ENCODE measurements at places on chromosomes 2 and 18.

- DNase-seq: no peak
Measured at GRCh38 chr18:74951165-74951760, 257.7 kb downstream of the PTGR3 start.

- no peak for DNase-seq
Measured at GRCh38 chr2:66030553-66030952, 404.4 kb upstream of the MEIS1 start.

- DNase-seq: no peak
Measured at GRCh38 chr18:70653671-70654070, 364.8 kb downstream of the SOCS6 start.

- no peak for DNase-seq
Measured at GRCh38 chr2:26347286-26347865, 787 bp upstream of the ADGRF3 start.

GRCh38 chr2:207474863-207475485 is 54.8 kb upstream of the CREB1 start:
- no peak for DNase-seq

- no peak for DNase-seq
Measured at GRCh38 chr2:41167014-41167413, 715.1 kb upstream of the SLC8A1 start.

GRCh38 chr2:18119883-18120282 is 241.4 kb downstream of the KCNS3 start:
- DNase-seq: no peak

GRCh38 chr2:23967846-23968245 is 27.6 kb downstream of the UBXN2A start:
- DNase-seq: no peak

- no peak for DNase-seq
Measured at GRCh38 chr2:45806563-45807358, 155.3 kb downstream of the PRKCE start.

GRCh38 chr2:136209561-136210454 is 91.9 kb upstream of the CXCR4 start:
- no peak for DNase-seq

GRCh38 chr18:10332452-10332851 is 122.0 kb upstream of the APCDD1 start:
- no peak for DNase-seq

DNA sequence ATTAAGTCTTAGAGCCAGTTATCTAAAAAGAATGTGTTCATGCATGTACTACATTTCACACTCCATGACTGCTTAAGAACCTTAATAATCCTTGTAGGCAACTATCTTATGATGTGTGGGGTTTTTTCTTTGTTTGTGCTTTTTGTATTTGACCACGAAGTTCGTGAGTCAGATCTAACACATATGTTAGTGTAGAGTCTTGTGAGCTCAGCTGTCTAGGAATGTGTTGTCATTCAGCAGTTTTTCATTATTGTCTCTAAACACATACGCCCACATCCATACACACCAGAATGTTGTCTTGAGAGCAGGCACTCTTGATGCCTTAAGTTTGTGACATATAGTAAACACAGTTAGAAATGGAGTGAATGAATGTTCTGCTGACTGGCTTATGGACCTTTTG is 38.4 kb downstream of the CAB39 start:
- no peak for DNase-seq

- DNase-seq: no peak
Measured at GRCh38 chr18:76604935-76605240, 109.8 kb upstream of the ZNF516 start.

- no peak for DNase-seq
Measured at GRCh38 chr2:216620786-216621185, 12.4 kb upstream of the IGFBP2 start.

DNA sequence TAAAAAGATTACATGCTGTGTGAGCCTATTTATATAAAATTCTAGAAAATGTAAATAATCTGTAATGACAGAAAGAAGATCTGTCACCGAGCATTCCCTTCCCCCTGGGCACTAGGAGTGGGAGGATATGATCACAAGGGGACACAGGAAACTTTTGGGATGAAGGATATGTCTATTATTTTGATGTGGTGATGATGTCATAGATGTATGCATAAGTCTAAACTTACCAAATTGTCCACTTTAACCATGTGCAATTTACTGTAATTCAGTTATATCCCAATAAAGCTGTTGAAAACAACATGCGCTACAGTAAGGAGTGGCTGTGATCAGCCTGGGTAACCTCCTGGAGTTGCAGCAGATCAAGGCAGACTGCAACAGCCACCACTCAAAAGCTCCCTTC is 148.9 kb downstream of the ZBTB7C start:
- no peak for DNase-seq

DNA sequence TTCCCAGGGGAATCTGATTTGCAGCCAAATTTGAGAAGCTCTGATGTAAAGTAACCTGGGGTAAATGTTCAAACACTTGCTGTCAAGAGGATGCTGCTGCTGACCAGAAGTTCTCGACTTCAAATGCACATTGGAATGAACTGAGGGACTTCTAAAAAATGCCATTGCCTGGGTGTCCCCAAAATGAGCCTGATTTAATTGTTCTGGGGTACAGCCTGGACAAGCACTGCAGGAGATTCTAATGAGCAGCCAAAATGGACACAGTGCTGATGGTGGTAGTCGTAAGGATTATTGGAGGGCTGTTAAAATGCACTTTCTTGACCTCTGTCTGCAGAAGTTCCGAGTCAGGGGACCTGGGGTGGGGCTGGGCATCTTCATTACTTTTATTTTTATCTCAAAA is 49.5 kb downstream of the LIPG start:
- DNase-seq: no peak

- DNase-seq: no peak
Measured at GRCh38 chr2:3639015-3639630, 18.9 kb upstream of the ALLC start.

DNA sequence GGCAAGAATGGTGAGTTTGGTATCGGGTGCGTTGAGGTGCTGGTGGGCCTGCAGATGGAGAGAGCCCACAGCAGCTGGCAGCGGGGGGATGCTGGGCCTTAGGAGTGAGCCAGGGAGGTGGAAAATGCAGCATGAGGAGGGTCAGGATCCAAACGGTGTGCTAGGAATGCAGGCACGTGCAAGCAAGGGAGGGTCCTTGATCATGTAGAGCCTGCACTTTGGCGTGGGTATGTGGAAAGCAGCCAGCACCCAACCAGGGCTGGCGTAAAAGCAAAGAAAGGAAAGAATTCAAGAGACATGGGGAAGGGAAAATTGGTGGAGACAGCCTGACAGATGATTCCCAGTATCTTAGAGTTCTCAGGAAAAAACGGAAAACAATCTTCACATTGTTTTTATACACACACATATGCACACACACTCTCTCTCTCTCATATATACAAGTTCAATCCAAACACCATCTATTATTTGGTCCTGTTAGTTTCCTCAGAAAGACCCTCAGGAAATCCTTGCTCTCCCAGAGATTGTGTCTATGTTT is 46.3 kb downstream of the LTBP1 start:
- DNase-seq: no peak

DNA sequence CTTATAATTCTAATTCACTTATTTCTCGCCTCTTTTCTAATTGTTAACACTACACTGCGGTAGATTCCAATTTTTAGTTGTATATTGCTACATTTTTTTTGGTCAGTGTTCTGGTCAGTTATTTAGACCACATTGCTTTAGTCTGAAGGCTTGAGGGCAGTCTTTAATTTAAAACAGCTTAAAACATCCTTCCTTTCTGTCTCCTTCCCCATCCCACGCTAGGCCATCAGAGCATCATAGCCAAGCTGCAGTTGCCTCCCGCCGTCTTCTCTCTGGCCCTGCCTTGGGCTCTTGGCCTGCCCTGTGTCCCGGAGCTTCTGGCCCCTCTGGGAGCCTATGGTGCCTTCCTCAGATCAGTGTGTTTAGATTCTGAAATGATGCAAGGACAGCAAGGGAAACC is 52.6 kb upstream of the GLI2 start:
- DNase-seq: no peak

- DNase-seq: no peak
Measured at GRCh38 chr2:161947836-161948235, 126.2 kb downstream of the DPP4 start.

DNA sequence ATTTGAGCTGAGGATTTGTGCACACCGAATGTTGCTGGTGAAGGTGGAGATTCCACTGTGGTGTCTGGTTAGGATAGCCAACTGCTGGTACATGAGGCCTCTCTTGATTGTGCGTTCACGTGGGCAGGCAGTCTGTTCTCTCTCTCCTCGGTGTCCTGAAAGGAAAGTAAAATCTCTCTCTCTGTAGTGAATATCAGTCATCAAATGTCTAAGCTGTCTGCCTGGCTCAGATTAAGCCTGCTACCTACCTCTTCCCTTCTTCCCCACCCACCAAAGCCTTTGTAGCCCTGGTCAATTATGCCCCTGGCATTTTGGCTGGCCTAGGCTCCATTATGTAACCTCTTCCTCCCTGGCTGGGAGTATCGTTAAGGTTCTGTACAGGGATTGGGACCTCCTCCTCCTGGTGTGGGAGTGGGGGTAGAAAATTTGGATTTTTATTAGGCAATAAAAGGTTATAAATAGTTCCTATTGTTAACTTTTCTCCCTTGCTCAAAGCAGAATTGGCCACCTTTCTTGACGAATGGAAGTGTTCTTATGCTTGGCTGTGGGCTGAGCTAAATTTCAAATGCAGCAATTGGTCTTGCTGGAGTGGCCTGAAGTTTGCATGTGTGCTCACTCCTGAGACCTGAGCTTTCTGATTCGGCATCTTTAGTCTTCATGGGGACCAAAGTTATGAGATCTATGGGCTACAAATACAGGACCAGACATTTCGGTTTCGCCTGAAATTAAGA is 148.8 kb downstream of the WDSUB1 start:
- DNase-seq: no peak

- no peak for DNase-seq
Measured at GRCh38 chr2:99806758-99807157, 316.9 kb upstream of the REV1 start.

GRCh38 chr2:6073191-6074088 is 381.3 kb downstream of the SOX11 start:
- no peak for DNase-seq

DNA sequence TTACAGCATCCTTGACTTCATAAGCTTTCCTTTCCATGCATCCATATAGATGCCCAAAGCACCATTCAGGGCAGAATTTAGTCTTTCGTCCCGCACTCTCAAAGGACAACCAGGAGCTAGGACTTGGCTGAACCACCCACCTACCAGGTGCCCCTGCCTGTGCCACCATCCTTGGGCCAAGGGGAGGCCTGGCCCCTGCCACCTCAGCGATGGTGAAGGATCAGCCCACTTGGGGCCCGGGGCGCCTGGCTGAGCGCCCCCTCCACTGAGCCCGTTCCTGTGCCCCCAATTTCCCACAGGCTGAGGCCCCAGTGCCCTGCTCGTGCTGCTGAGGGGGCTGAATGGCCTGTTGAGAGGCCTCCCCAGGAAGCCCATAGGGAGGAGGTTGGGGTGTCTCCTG is 33.3 kb upstream of the ALPP start:
- DNase-seq: no peak

DNA sequence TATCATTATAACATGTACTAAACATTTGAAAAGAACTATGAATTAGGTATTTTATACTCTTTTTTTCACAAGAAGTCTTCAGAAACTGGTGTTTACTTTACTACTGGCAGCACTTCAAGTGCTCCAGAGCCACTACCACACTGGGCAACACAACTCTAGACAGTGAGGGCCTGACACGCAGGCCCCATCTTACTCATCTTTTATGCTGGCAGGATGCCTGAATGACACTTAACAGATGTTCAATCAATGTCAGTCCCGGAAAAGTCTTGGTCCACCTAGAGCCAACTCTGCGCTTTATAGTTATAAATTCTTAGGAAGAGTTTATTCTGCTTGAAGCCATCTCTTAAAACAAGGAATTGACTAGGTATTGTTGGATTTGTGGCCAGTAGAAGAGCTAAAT is 8.7 kb upstream of the WIPF1 start:
- DNase-seq: no peak

DNA sequence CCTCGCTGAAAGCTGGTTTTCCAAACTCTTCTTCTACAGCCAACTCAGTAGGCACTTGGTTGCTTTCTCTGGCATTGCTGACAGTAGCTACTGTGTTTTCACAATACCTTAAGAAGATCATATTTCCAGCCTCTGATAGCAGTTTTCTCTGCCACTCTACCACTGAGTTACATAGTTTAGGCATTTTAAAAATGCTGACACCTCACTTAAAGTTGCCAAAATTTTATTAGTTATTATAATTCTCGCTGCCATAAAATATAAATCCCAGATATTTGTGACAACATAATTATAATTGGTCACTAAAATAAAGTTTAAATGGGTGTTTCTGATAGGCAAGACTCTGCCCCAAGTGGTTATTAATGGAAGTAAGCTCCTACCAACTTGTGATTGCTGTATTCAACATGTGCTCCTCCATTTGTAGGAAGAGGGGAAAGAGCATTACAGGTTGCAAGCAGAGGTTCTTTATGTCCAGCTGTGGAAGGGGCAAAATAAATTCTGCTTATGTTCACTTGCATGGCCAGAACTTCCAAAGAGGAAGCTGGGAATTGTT is 1202.8 kb downstream of the CNTNAP5 start:
- no peak for DNase-seq
